ENCODE measurements at places on chromosomes 5 and 9. TPM values are rescaled to one million over a fixed set of nuclear protein-coding genes. Genes with fewer than 3 reads are reported as not detected.
A peak's percentile ranks its signal among the peaks of the same experiment; 100 is the strongest.

Gene AGXT2
- total RNA-seq, result not detected

DNA sequence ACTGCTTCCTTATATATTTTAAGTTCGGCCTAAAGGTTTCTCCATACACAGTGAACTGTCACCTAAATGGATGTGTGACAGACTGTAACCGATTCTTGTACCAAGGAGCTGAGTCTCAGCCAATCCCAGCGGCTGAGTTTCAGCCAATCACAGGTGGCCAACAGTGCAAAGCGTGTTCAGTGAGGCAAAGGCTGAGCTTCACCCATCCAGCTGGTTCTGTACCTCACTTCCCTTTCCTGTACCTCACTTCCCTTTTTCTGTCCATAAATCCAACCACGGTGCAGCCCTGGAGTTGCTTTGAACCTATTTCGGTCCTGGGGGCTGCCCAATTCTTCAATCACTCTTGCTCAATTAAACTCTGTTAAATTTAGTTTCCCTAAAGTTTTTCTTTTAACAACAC lies 15.7 kb upstream of the TBC1D9B start:
- H3K4me1 ChIP-seq, result no peaks in the 10 kb centered on the region
- no peaks in the 10 kb centered on the region for H3K36me3 ChIP-seq
- DNase-seq, result no peak

- H3K27me3 ChIP-seq, result peaks cover 19% of the 10 kb centered on the region
- no peaks in the 10 kb centered on the region for H3K36me3 ChIP-seq
- no peak overlapping the region for H3K4me3 ChIP-seq
- DNase-seq, result no peak
- H3K4me1 ChIP-seq, result peaks cover 12% of the 10 kb centered on the region
These were observed 5.9 kb upstream of the ACO1 start for GRCh38 chr9:32378496-32378895.

DNA sequence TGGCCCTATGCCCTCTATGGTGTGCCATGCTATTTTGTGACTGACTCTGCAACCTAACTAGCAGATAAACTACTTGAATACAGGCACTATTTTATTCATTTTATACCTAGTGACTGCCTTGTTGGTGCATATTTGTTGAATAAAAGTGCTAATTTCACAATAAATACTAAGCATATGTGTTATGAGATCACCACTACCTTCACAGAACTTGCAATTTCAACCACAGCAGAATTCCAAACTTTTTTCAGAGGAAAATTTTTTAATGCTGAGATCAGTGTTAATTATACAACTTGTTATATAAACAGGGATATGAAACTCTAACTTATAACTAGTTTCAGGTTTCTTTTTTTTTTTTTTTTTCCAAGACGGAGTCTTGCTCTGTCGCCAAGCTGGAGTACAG lies 94.8 kb downstream of the NR3C1 start:
- H3K27me3 ChIP-seq, result no peaks in the 10 kb centered on the region
- no peak overlapping the region for H3K4me3 ChIP-seq
- DNase-seq, result no peak
- peaks cover 54% of the 10 kb centered on the region for H3K4me1 ChIP-seq

Gene DIPK1B
- 21.4 TPM for total RNA-seq

- no peak for DNase-seq
- H3K27ac ChIP-seq, result peak overlapping the region; percentile 95
- no peaks in the 10 kb centered on the region for H3K36me3 ChIP-seq
- H3K4me3 ChIP-seq, result peak overlapping the region; percentile 96
- H3K27me3 ChIP-seq, result no peaks in the 10 kb centered on the region
These were observed 350 bp upstream of the SLC25A46 start for GRCh38 chr5:110738503-110738811.

Gene C5orf58
- 1.0 TPM for total RNA-seq

DNA sequence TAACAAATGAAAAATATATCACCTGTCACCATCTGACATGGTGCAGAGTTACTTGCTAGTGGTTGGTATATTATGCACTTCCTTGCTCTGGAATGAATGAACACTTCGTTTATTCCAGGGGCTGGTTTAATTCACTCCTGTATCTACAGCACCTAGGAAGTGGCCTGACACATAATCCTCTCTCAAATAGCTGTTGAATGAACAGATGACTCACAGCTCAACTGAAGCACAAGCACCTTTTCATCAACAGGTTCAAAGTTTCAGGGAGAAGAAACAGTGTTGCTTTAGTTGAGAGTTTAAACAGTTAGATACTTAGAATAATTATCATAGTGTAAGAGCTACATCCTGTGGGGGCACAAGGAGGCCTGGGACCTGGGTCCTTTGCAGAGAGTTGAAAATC lies 135.0 kb upstream of the DAP start:
- no peaks in the 10 kb centered on the region for H3K4me1 ChIP-seq
- DNase-seq, result no peak
- H3K27me3 ChIP-seq, result peaks cover 3% of the 10 kb centered on the region
- no peak overlapping the region for H3K27ac ChIP-seq

All from left ventricle myocardium inferior (tissue), 1 donor.